HCT116 (cell line): ENCODE measurements at places on chromosomes 12 and 14. TPM values are rescaled to one million over a fixed set of nuclear protein-coding genes. Genes with fewer than 3 reads are reported as not detected.

GRCh38 chr14:20494935-20495766, 10.2 kb upstream of the RNASE10 start:
- DNase-seq: peak; percentile 22

GRCh38 chr12:107404981-107405380, 280.6 kb upstream of the PWP1 start:
- DNase-seq: peak; percentile 57

DNA sequence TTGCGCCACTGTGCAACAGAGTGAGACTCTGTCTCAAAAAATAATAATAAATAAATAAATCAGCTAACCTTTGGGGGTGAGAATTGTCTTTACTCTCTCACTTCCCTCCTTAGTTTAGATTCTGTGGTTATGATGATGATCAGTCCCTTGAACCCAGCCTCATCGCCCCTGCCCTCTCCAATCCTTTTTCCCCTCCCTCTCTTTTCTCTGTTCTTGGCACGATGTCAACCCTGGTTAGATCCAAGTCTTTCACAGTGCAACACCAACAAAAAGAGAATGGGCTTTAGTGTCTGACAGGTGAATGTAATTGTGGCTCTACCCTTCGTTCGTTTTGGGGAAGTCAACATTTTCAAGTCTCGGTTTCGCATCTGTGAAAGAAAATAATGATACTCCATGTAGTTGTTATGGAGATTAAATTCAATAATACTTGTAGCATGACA, 59.0 kb downstream of the NTN4 start:
- no peak for DNase-seq

DNA sequence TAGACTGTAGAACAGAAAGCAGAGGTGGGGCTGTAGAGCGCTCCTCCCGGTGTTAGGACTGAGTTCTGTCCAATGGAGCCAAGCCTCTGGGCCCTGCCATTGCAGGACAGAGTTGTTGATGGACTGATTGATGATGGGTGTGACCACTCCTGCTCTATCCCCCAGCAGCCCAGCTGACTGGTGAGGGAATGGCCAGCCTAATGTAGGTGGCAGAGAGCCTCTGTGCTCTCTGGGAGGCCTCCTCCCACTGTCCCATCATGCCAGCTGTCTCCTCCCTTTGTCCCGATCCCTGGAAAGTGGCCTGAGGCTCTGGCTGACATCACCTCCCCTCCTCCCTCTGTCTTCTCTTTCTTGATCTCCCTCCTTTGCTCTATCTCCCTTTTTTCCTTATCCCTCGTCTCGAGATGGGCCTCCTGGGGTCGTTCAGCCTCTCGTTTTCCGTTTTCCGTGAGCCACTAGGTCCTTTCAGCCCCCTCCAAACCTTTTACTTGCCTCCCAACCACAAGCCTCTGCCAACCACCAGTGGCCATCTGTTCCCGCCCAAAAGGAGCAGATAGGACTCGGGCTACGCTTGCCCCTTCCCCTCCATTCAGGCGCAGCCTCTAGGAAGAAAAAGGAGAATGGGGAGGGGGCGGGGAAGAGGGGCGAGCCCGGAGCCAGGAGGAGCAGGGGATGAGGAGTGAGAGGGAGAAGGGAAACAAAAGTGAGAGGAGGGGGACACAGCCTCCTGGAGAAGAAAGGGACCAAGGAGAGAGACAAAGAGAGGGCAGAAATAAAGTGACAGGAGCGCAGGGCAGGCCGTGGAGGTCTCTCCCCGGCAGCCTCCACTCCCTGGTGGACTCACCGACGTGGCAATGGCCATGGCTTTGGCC, 572 bp downstream of the EFS start:
- no peak for DNase-seq

- no peak for DNase-seq
These were observed 65.4 kb downstream of the GLT1D1 start for GRCh38 chr12:128918481-128919260.

- no peak for DNase-seq
These were observed 454.7 kb upstream of the PRICKLE1 start for GRCh38 chr12:43044241-43044640.

DNA sequence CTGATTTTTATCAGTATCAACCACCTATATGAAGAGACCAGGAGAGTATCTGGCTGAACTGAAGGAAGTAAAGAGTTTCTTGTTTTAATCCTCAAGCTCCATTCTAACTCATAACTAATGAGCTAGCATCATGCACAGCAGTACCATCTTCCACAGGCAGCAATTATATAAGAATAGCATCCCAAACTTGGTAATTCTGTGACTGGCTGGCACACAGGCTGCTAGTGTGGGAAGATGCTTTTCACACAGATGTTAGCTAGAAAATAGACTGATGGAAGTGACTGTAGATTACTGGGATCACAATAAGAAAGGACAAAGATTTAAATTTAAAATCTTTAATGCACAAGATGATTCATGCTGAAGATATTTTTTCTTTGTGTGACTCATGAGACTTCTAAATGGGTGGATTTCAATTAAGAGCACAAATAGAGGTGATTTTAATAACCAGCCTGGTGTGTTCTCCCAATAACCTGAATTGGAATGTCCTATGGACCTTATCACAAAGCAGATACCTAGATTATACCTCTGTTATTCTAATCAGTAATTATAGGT, 417.7 kb upstream of the ATXN7L3B start:
- DNase-seq: no peak

DNA sequence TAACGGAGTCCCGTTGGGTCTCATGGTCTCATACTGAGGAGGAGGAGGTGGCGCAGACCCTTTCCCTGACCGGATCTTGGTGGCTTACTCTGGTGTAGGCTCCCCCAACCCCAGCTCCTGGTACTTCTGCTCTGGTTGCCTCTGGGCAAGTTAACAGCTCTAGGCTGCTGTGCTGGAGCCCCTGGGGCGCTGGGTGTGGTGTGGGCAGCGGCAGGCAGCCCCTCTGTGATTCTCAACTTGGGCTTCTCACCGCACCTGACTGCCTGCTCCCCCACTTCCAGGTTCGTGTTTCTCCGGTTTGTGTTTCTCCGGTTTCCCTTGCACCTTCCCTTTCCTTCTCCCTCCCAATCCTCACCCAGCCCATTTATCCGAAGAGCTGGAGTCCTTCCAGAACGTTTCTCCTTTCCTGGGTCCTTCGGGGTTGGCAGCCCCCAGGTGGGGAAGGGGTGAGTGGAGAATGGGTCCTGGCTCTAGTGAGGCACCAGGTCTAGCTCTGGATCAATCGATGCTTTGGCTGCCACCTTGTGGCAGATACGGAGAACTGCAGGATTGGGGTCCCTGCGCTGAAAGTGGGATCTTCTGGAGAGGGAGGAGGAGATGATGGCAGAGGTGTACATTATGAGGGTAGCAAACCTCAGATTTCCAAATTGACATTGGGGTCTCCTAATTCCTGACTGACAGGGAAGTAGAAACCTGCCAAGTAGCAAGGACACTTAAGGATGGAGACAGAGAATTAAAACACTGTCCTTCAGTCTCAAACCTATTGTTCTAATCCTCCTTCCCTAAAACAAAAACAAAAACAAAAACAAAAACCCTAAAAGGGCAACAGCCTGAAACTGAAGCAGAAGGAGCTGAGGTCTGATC, 8.3 kb downstream of the CISTR start:
- DNase-seq: no peak

DNA sequence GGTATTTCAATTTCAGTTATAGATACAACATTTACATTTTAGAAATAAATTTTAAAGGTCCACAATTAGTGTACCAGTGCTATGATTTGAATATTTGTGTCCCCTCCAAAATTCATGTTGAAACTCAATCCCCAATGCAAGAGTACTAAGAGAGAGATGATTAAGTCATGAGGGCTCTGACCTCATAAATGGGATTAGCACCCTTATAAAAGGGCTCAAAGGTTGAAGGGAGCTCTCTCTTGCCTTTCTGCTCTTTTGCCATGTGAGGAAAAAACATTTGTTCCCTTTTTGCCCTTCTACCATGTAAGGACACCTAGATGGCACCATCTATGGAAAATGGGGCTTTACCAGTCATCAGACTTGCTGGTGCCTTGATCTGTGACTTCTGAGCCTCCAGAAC, 25.8 kb upstream of the CNOT2 start:
- DNase-seq: no peak

GRCh38 chr12:125890971-125891370, 825.7 kb downstream of the AACS start:
- DNase-seq: no peak

DNA sequence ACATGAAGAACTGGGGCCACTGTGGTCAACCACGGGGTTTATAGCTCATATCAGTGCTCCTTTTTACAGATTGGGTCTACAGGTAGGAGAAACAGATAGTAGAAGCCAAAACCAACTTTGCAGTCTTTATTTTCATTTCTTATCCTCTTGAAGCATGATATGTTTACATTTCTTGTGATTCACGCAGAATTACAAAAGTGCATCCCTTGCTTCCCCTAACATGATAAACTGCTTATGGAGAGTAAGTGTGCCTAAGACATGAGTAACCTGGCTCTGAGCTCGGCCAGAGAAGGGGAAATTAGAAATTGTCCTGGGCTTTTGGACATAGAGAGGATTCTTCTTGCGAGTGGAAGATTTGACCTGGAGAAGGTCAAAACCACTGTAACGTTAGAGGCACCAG, 18.4 kb downstream of the PWP1 start:
- no peak for DNase-seq

DNA sequence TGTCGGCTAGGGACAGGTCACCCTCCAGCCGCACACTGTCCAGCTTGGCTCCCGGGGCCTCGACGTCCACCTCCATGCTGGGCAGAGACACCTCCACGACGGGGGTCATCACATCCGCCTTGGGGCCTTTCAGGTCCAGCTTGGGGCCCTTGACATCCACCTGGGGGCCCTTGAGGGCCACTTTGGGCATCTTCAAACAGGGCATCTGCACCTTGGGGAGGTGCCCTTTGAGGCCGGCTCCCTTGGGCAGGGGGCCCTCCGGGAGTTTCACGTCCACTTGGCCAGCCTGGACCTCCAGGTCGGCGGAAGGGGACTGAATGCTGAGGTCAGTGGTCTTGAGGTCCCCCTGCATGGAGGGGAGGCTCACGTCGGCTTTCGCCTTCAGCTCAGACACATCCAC, 17.9 kb downstream of the PLD4 start:
- DNase-seq: no peak

ESPL1 gene
- total RNA-seq: 50.3 TPM

FOXA1 gene
- total RNA-seq: 1.3 TPM

PSMC6 gene
- 71.7 TPM for total RNA-seq
